ENCODE measurements at places on chromosomes 3 and 15.

GRCh38 chr3:31295150-31295765, 237.5 kb upstream of the STT3B start:
- DNase-seq, result no peak

GRCh38 chr3:183381179-183381578, 47.2 kb downstream of the MCF2L2 start:
- DNase-seq, result no peak

DNA sequence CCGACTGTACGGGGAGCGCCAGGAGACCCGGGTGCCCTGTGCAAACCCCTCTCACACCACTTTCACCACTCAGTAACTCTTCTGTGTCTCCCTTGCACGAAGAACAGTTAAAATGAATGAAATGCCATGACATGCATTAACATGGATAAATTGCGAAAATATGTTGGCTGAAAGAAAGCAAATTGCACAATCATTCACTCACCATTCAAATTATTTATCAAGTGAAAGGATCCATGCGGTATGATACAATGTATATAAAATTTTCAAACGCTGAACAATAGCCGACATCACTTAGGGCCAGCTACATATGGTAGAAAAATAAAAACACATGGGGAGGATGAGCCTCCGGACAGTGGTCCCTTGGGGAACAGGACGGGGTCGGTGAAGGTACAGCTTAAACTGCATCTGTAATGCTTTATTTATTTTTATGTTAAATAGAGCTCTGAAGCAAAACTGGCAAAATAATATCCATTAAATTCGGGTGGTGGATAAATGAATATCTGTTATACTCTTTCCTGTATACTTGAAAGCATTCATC, 45.9 kb downstream of the SLC12A8 start:
- DNase-seq, result no peak

- no peak for DNase-seq
Observed at GRCh38 chr3:19961960-19962359, 15.1 kb downstream of the RAB5A start.

- no peak for DNase-seq
Observed at GRCh38 chr3:17752876-17753631, 10.6 kb upstream of the TBC1D5 start.

DNA sequence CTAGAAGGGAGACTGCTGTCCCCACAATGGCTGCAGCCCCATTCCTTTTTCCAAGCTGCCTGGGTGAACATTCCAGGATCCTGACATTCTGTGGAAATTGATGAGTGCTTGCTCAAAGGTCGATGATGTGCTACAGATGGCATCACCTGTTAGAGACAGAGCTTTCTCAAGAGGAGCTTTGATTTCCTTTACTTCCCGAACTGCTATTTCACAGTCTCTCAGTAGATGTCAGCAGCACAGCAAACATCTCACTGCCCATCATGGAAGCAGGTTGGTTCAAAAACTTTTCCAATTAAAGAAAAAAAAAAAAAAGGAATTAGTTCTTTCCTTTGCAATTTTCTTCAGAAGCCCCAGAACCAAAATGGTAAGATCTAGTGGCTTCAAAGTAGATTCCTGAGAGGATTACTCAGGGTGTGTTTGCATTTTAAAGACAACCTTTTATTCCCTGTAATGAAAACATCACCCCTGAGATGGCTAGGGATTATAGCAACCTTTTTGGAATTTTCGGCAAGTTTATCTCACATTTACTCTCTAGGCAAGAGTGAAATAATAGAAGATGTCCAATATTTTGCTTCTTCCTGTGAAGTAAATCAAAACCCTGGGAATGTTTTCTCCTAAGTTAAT, 44.8 kb downstream of the POLR2M start:
- DNase-seq, result no peak

All from activated naive CD8-positive, alpha-beta T cell treated with anti-CD3 and anti-CD28 coated beads, Interleukin-2, amount 50 U/mL, for 24 hours (primary cell).